Dorsolateral prefrontal cortex (tissue), 122 donors: ENCODE measurements at places on chromosomes 16 and 17. TPM values are rescaled to one million over a fixed set of nuclear protein-coding genes. Genes with fewer than 3 reads are reported as not detected.

GRCh38 chr16:17266608-17267313, 204.0 kb downstream of the XYLT1 start:
- DNase-seq, result peak; percentile 5

- no peak for DNase-seq
Measured at GRCh38 chr17:28384281-28385036, 13.0 kb downstream of the SARM1 start.

GRCh38 chr17:81391936-81392908, 3.0 kb upstream of the BAHCC1 start:
- DNase-seq, result no peak

DNA sequence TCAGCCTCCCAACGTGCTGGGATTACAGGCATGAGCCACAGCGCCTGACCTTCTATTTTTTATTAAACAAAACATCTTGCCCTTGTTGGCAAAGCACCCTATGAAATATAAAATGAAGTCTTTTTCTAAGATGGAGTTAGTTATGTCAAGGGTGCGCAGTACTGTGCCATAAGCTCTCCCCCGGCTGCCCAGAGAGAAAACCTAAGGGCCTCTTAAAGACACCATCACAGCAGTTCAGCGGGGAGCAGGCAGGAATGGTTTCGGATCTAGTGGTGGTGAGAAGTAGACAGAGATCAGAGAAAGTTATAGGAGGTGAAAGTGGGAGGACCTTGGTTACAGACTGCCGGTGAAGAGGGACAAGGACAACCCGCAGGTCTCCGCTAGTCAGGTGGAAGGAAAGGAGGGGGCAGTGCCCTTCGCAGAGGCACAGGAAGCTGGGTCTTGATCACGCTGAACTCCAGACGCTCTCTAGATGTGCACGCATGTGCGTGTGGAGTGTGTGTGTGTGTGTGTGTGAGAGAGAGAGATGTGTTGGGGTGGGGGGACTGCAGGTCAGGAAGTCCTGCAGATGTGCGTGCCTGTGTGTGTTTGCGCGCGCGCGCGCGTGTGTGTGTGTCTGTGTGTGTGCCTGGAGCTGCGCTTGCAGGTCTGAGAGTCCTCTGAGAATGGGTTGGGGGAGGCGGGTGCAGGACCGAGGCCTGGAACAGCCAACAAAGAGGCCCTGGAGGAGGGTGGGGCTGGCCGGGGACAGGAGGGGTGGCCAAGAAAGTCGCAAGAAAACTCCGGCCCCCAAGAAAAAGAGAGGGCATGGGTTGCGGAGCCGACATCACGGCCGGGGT, 748 bp upstream of the CMTM3 start:
- DNase-seq, result no peak

- no peak for DNase-seq
Measured at GRCh38 chr16:86598607-86599565, 20.5 kb downstream of the FOXL1 start.

DNA sequence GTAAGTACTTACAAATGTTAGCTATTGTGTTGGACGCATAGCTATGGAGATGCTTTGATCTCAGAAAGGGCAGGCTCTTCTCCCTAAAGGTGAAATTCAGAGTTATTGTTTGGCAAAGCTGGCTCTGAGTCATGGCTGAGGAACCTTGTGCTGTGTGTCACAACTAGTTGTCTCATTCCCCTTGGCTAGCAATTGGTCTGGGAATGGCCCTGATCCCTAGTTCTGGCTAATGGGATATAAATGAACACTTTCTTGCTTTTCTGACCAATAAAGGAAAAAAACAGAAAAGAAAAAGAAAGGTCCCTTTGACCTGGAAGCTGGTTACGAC, 210.6 kb downstream of the MAP2K4 start:
- no peak for DNase-seq

- DNase-seq, result no peak
Measured at GRCh38 chr17:74921769-74922168, 1.3 kb downstream of the USH1G start.

- DNase-seq, result no peak
Measured at GRCh38 chr17:19726631-19727376, 10.4 kb upstream of the SLC47A2 start.

GRCh38 chr17:80718428-80718827, 173.8 kb downstream of the RPTOR start:
- DNase-seq, result no peak

DNA sequence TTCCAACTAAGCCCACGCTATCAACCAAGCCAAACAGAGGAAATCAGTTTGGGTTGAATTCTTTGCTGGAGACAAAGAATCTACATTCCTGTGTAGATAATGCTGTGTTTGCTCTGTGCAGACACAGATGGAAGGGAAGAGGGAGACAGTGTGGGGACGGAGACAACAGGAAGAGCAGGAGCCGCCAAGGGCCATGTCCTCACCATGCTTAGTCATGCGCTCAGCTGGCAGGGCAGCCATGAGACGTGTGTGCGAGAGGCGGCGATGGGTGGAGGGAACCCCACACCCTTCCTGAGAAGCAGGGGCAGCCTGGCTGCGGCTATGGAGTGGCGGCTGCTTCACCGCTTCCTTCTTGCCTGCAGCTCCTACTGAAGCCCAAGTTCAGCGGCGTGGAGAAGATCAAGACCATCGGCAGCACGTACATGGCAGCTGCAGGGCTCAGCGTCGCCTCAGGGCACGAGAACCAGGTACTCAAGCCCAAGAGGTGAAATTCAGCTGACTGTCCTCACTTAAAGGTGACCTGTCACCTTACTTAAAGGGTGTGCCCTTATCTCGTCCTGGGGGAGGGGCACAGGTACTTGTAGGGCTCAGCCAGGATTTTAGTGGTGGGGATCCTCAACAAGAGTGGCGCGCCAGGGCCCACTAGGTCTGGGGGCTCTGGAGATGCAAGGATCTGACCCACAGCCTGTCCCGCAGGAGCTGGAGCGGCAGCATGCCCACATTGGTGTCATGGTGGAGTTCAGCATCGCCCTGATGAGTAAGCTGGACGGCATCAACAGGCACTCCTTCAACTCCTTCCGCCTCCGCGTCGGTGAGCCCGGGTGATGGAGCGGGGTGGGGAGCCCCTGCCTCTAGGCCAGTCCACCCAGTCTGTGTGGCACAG, 47.5 kb downstream of the ADCY7 start:
- no peak for DNase-seq

DNA sequence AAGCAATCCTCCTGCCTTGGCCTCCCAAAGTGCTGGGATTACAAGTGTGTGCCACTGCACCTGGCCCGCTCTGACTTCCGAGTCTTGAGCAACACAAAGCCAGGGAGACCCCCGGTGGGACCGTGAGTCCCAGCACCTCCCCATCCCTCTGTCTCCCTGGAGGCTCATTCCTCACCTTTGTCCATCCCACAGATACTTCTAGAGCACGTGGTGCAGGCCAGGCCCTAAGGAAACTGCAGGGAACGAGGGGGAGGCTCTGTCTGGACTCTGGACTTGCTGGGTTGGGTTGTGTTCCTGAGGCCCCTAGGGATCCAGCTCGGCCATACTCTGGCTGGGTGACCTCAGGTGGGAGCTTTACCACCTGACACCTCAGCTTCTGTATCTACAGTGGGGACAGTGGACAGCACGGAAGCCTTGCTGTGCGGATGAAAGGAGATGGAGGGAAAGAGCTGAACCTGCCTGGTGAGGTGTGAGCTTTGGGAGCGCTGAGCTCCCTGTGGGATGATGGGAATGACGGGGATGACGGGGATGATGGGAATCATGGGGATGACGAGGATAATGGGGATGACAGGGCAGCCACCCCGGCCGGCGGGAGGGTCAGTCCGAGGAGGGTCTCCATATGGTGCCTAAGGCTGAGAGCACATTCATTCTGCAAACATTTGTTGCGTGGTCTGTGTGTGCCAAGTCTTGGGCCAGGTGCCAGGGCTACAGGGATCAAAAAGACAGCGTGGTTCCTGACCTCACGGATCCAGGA, 26.6 kb downstream of the C16orf74 start:
- DNase-seq, result no peak

GRCh38 chr17:59892251-59892923, 356 bp downstream of the TUBD1 start:
- no peak for DNase-seq

DNA sequence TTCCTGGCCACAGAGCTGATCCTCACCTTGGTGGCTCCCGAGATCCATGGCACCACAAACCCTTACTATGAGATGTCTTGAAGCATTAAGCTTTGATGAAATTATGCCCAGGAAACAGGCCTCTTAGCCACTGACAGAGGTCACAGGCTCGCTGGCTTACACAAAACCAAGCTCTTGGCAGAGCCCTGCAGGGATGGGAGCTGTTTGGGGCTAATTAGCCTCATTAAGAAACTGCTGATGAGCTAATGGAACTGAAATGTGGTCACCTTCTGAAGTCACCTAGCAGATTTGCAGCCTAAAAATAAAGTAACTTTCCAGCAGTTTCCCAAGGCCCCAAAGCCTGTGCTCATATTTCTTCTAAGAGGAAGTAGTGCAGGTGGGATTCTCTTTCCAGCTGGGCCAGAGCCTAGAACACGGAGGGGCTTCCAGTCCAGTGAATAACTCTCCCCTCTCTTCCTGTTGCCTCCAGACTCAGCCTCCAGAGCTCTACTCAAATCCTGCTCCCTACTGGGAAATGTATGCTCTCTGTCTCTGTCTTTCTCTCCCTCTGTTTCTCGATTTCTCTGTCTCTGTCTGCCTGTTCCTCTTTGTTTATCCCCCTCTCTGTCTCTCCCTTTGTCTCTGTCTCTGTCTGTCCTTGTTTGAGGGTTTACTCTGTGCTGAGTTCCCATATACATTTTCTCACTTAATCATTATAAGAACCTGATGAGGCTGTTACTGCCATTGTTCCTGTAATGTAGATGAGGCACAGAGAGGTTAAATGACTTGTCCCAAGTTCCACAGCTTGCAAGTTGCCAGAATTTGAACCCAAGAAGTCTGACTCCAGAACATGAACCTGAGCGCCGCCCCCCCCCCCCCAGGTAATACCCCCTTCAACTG, 338.9 kb downstream of the CA10 start:
- no peak for DNase-seq

DNA sequence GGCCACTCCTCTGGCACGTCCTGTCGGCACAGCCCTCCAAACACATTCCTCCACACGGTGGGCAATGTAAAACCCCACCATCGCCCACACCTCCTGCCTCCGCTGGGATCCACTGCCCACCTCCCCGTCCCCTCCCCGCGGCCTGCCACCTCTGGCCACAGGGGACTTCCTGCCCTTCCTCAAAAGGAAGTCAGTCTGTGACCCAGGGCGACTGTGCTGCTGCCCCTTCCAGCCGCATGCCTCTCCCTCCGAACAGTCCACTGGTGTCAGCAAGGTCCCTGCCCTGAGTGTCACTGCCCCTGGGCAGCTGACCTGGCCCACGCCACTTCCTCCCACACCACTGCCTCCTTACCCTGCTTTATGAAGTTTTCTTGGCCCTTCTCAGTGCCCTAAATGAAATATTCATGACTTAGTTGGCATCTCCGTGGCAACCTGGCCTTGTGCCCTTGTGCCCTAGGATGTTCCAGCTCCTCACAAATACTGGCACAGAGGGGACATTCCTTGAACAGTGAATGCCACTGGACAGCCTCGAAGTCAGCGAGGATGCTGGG, 2.0 kb downstream of the PLD6 start:
- DNase-seq, result no peak

DNA sequence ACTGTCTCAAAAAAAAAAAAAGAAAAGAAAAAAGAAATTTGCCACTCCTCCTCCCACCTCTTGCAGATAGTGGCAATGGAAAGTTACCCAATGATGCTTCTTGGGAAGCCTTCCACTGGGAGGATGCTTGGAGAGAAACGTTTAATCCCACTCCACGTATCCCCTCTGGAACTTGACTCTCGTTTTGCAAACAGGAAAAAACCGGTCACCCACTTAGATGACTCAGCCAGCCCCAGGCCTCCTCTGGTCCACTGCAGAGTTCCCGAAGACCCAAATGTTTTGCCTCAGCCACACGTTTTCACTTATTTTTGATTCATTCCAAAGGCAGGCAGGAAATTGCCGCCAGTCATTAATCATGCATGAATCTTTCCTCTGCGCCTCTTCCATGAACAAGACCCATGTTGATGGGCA, 9.3 kb upstream of the TNFRSF17 start:
- no peak for DNase-seq

TNP2 gene
- not detected for total RNA-seq

TOM1L1 gene
- 23.1 TPM for total RNA-seq

PPL gene
- 22.5 TPM for total RNA-seq

CCL5 gene
- total RNA-seq, result not detected

ASB16 gene
- total RNA-seq, result 0.43 TPM

CA7 gene
- total RNA-seq, result 6.5 TPM

PRR35 gene
- total RNA-seq, result not detected
